ENCODE measurements at places on chromosomes 5 and 9.
A peak's percentile ranks its signal among the peaks of the same experiment; 100 is the strongest.

DNA sequence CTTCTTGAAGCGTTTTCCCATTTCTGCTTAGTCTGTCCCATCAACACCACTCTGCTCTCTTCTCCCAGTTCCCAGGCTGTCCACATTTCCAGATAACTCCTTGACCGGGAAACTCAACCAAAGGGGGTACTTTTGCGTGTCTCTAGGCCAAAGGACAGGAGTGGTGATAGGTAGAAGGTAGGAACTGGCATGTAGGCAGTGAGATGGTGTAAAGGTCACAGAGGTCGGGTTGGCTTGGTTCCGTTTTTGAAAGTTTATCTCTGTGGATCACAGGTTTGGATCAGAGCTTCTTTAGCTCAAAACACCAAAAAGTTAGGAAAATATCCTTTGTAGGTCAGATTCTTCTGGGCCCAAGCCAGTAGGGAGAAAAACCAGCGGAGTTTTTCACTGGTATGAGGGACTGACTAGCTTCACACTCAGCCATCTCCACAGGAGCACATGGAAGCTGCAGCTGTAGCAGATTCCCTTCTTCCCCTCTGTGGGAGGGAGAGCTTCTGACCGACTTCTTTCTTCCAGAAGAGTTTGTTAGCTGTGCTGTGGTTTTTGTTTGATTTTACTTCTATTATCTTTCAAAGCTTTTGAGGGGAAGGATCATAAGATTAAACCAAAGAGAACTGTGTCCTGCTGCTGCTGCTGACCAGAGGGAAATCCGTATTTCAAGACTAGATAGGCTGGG lies 98.4 kb upstream of the DMRT1 start:
- DNase-seq: no peak

- DNase-seq: no peak
These were observed 548.7 kb downstream of the TUSC1 start for GRCh38 chr9:25129537-25129936.

- DNase-seq: no peak
These were observed 201.2 kb downstream of the EBF1 start for GRCh38 chr5:158898185-158899177.

DNA sequence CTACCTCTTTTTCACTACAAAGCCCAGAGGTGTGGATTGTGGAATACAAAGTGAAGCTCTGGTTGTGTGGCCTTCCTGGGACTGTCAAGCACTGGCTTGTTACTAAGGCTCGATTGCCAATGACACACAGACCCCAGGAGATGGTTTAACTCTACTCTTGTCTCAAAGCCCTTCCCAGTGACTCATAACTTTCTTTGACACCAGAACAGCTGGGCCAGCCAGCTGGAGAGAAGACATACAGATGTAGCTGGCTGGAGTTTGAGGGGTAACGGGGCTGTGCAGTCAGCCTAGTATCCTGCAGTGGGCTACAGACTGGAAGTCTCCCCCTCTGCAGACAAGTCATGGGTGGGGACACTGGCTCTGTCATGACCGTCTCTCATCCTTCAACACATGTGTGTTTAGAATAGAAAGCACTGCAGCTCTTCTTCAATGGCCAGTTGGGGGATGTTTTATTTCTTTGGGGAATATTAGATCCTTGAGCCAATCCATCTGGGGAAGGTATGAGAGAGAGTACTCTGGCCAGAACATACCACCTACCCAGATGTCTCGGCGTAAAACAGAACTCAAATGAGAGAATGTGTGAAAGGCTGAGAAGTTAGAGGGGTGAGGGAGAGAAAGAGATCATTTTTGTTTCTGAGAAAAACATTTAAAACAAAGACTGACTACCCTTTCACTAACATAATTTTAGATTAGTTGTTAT lies 53.3 kb downstream of the SEMA6A start:
- no peak for DNase-seq

DNA sequence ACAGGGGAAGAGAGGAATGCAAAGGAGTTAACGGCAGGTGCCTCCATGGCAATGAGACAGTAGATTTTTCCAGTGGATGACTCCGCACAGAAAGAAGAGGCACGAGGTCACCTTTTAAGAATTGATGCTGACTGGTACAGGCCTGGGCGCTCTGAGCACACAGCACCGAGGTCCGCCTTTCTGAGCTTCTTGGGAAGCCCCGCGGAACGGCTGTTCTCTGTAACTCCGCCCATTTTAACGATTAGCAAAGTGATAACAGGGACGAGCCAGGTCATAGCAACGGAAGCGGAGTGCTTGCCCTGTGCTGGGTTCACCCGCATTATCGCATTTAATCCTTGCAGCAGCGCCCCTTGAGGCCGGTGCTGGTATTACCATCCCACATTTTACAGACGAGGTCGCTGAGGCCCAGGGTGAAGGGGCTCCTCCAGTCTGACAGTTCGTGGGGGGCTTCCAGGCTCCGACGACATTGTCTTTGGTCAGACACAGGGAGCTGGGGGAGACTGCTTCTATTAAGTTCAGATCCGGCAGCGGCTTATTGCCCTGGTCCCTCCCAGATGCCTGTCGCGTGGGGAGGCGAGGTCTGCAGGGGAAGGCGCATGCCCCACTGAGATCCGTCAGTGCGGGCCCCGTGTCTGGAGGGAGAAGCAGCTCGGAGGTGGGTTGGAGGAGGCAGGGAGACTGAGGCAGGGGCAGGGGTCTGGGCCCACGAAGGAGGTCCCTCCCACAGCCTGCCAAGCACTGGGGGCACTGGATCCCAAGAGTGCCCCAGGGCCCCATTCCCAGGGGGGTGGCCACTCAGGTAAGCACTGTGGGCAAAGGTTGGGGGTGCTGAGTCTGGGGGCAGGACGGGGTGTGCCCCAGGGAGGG lies 22.3 kb upstream of the HMCN2 start:
- DNase-seq: peak; percentile 79

- no peak for DNase-seq
These were observed 420.8 kb downstream of the MTRR start for GRCh38 chr5:8289779-8290178.

- DNase-seq: no peak
These were observed 10.4 kb downstream of the LRRC14B start for GRCh38 chr5:201672-202071.

DNA sequence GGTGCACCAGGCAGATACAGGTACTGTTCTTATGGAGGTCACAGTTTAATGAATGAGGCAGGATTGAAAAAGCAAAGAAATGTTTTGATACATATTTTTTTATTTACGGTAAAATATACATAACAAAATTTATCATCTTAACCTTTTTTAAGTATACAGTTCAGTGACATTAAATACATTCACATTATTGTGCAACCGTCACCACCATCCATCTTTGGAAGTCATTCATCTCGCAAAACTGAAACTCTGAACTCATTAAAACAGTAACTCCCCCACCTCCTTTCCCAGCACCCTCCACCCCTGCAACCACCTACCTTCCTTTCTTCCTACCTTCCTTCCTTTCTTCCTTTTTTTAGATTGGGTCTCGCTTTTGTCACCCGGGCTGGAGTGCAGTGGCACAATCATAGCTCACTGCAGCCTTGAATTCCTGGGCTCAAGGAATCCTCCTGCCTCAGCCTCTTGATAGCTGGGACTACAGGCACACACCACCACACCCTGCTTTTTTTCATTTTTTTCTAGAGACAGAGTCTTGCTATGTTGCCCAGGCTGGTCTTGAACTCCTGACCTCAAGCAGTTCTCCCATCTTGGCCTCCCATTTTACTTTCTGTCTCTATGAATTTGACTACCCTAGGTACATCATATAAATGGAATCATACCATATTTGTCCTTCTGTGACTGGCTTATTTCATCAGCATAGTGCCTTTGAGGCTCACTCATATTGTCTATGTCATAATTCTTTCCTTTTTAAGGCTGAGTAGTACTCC lies 22.5 kb upstream of the PSD2 start:
- no peak for DNase-seq

DNA sequence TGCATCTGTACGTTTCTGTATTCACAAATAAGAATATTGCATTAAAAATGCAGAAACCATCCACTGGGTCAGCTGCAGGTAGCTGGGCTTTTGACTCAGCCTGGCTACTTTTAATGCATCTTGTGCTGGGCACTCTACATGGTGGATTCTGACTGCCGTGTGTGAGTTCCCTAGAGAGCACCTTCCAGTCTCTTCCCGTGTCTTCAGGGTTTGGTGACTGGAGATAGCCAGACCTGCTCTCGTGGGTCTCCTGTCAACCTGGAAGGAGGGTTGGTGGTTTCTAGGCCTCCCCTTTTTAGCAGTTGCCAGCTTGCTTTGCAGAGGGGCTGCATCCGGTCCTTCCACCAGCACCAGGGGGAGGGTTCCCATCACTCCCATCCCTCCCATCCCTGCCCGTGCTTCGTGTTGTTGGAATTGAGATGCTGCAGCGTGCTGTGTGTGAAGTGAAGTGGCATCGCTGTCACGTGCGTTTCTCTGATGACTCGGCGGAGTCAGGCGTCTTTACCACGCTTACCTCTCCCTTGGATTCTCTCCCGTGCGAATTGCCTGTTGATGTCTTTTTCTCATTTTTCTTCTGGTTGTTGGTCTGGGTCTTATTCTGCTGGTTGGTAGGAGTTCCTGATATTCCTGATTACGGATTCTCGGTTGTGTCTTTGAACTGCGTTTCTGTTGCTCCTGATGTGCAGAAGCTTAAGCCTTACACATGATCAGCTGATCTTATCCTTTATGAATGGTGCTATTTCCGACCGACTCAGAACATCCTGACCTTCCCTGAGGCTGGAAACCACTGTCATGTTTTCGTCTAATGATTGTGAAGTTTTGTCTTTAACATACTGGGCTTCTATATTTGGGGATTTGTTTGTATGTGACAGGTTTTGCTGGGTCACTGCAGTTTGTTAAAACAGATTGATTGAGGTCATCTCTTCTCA lies 16.9 kb downstream of the FBXW5 start:
- DNase-seq: no peak

DNA sequence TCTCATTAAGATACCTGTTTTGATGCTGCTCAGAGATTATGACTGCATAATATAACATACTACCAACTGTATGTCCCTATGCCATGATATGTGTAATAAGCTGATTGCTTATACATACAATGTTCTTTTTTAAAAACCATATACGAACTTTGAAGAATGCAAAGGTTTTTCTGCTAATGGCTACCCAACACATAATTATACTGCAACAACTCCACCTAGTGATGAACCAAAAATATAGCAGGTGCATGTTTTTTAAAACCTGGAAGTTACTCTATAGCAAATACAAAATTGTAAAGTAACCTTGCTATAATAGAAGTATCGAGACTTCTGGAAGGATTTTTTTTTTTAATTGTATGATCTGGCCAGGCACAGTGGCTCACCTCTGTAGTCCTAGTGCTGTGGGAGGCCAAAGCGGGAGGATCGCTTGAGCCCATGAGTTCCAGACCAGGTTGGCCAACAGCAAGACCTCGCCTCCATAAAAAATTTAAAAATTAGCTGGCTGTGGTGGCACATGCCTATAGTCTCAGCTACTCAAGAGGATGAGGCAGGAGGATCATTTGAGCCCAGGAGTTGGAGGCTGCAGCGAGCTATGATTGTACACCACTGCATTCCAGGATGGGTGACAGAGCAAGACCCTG lies 49.1 kb downstream of the HOMER1 start:
- DNase-seq: no peak

DNA sequence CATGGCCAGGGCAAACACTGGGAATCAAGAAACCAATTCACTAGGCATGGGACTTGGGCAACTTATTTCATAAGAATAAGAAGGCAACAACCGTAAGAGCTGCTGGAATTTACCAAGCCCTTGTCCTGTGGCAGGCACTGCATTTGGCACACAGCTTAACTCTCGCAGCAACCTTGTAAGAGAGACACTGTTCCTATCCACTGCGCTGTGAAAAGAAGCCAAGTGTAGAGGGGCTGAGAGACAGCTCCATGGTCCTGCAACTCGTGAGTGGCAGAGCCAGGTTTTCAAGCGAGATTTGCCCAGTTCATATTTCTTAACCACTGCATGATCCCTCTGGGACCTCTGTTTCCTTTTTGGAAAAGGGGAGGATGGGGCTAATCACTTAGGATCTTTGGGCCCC lies 129.3 kb upstream of the STC2 start:
- no peak for DNase-seq

- no peak for DNase-seq
These were observed 238.0 kb downstream of the DMAC1 start for GRCh38 chr9:7561527-7562080.

GRCh38 chr9:83299094-83299493 lies 236.2 kb upstream of the RASEF start:
- DNase-seq: no peak

- no peak for DNase-seq
These were observed 61.7 kb downstream of the GLRA1 start for GRCh38 chr5:151862811-151863472.

DNA sequence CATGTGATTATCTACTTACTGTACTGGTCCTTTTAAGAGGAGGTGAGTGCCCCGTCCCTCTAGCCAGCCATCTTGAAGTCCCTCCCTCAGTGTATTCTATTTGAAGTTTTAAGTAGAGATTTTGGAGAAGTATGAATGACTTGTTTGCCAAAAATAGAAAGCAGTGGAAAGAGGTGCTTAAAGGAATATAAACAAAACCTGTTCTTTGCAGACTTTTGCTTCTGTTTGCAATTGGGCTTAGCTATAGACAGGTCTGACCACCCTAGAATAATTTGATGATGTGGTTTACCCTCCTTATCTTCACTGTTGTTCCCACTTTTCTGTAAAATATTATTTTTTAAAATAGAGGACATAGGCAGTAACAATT lies 21.2 kb downstream of the OSMR start:
- no peak for DNase-seq

GRCh38 chr9:129889122-129889940 lies 54.1 kb downstream of the USP20 start:
- DNase-seq: no peak

DNA sequence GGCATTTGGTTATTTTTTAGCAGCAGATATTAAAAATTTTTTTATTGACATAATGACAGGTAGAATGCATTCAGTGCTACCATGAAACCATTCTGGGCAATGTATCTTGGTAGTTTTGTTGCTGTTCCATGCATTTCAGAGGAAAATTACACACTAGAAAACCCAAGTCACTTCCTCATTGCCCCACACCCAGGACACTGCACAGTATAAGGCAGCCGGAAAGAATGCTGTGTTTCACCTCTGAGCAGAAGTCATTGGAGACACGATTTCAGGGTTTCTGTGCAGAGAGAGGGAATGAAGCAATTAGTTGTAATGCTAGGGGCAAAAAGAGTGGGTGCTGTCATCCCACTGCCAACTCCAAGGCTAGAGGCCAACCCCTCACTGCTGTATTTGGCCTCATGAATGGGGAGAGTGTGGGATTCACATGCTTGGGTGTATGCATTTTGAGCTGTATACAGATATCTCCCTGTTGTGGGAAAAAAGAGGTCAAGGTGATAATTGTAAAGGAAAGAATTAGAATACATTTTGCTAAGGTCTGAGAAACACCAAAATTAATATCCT lies 290.5 kb downstream of the BNC2 start:
- no peak for DNase-seq
